ENCODE measurements at places on chromosomes 3 and 15.
A peak's percentile ranks its signal among the peaks of the same experiment; 100 is the strongest.

- no peak for DNase-seq
These were observed 91.8 kb downstream of the GOLIM4 start for GRCh38 chr3:168003911-168004310.

- DNase-seq: peak; percentile 80
These were observed 29.8 kb downstream of the IRAK2 start for GRCh38 chr3:10194328-10195071.

GRCh38 chr15:42275780-42276391, 2.7 kb upstream of the TMEM87A start:
- no peak for DNase-seq

DNA sequence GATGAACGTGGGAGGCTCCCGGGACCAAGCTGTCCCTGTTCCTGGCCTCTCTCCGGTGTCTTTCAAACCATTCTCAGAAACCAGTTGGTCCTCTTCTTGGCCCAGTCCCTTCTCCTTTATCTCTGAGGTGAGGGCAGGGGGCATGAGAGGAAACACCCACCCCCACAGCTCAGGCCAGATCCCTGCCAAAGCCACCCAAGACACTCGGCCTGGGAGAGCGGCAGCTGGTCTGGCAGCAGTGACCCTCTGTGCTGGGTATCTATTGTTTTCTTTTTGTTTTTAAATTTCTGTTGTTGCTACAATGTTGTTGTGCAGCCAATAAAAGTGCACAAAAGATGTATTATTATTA, 27.3 kb downstream of the ACSBG1 start:
- DNase-seq: no peak

GRCh38 chr15:38460543-38460942, 6.6 kb downstream of the FAM98B start:
- no peak for DNase-seq

- DNase-seq: no peak
These were observed 10.9 kb downstream of the LRRFIP2 start for GRCh38 chr3:37163262-37164015.

- no peak for DNase-seq
These were observed 928.7 kb downstream of the DIPK2A start for GRCh38 chr3:144900366-144900765.

DNA sequence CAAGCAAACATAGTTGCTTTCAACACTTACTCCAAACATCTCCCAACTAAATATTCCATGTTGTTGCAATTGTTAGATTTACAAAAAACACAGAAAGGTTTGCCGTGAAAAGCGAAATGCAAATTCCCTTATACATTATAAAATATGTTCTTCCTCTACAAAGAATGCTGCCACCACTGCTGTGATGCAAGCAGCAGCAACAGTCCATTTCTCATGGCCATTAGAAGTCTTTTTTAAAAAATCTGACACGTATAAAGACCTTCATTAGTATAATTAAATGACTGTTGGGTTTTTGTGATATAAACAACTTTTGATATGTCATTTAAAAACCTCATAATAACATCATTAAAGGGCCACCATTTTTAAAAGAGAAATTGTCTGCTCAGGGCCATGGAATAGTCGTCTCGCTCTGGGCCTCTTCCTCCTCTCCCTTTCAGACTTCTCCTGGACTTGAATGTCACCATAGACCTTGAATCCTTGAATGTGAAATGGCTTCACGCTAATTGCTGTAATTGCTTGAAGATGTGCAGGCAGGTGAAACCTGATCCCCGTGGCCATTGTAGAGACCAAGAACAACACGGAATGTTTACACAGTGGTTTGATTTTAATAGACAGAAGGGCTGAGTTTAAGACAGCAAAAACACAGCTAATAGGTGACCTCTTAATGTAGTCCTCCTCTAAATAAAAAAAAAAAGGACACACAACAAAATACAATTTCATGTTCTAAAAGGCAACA, 450.4 kb downstream of the FOXP1 start:
- DNase-seq: no peak

DNA sequence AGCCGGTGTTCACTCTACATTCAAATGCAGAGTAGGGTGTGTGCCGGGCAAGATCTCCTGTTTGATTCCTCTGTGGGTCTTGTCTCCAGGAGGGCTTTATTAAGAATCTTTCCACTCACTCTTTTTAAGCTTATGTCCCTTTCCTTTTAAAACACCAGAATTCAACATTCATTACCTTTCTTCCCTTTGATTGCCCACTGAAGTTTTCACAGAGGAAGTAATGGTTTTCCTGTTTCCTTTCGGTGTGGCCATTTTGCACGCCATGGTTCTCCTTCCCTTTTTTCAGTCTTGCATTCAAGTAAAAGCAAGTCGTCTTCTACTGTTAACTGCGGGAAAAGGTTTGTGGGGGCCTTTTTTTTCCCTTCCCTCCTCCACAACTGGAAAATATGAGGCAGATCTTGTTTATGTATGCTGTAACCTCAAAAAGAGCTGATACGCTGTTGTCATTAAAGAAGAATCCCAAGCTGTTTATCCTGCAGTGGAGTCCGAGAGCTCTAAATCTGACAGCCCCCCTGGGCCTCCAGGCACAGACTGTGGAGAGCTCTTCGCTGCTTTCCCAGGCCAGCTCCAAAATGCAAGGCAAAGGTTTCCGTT, 40.5 kb downstream of the FILIP1L start:
- DNase-seq: peak; percentile 27

GRCh38 chr3:61948699-61949305, 387.4 kb downstream of the PTPRG start:
- no peak for DNase-seq

GRCh38 chr3:23865595-23866396, 51.0 kb downstream of the NKIRAS1 start:
- DNase-seq: no peak

DNA sequence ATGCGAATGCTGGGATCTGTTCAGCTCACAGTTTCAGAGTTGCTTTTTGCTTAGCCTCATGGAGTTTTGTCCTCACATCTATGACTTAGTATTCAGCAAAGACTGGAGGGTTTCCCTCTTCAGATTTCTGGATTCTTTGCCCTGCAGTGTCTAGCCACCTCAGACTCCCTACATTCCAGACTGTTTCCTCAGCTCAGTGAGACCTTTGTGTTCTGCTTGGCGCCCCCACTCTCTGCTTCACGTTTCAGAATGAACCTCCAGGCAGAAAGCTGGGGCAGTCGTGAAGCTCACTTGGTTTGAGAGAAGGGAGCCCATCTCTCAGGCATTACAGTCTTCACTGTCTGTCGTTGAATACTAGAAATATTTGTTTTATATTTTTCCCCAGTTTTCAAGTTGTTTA, 118.1 kb downstream of the CACNA1D start:
- DNase-seq: no peak

DNA sequence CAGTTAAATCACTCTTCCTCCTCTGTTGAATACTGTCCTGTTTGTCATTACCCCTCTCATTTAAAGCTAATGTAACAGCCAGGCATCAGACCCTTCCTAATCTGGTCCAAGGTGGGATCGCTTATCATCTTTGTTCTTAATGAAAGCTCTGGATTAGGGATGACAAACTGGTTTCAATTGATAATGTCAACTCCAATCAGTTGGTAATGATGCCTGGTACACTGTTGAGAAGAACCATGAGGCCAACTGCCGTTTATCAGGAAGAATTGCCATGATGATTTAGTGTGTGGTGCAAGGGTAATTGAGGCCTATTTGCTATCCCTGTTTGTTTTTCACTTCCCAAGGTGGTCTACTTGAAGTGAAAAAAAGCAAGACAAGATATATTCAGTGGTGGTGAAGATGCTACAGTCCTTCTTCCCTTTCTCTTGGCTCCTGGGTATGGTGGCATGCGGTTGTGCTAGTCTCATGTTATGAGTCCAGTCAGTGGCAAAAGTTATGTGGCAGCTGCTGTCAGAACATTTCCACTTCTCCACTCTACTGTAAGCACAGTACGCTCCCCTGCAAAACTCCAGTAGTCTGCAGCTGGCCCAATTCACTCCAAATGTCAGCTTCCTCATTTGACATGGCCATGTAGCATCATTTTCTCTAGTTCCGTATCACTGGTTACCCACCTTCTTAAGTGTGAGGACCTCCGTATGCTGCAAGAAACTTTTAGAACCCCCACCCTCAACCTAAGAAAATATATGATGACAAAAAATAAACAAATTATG, 72.5 kb downstream of the MORC1 start:
- no peak for DNase-seq

- no peak for DNase-seq
These were observed 86.9 kb upstream of the UBE2E2 start for GRCh38 chr3:23116081-23116837.

GRCh38 chr3:131067983-131068382, 41.3 kb downstream of the NEK11 start:
- DNase-seq: no peak

DNA sequence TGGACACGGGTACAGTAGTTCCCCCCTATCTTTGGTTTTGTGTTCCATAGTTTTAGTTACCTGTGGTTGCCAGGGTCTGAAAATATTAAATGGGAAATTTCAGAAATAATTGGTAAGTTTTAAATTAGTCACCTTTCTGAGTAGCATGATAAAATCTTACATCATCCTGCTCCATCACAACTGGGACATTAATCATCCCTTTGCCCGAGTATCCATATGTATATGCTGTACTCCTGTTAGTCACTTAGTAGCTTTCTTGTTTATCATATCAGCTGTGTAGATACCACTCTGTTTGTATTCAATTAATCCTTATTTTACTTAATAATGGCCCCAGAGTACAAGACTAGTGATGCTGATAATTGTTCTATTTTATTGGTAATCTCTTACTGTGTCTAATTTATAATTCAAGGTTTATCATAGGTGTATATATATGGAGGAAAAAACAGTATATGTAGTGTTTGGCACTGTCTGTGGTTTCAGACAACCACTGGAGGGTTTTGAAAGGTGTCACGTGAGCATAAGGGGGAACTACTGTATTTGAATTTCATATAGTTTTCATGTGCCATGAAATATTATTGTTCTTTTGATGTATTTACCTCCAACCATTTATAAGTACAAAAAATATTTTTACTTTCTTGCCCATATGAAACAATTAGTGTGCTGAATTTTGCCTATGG, 41.4 kb downstream of the CTDSPL2 start:
- no peak for DNase-seq

- DNase-seq: no peak
These were observed 18.8 kb upstream of the GOLGA8J start for GRCh38 chr15:30063835-30064546.

DNA sequence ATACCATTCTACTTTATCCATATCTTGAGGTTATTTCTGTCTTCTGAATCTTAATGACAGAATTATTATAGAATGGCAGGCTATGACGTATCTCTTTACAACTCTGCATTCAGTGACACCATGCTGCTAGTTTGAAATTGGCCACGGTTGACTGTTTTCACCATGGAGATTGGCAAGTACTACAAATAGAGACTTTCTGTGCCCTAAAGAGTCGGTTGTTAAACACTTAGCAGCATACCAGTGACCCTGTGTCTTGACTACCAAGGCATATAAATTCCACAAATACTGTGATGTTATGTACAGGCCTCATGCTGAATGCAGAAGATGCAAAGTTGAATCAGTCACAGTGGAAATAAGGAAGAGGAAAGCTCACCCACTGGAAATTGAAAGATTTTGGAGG, 67.0 kb upstream of the CADPS start:
- DNase-seq: no peak

GRCh38 chr3:172698631-172699030, 12.2 kb downstream of the NCEH1 start:
- no peak for DNase-seq

DNA sequence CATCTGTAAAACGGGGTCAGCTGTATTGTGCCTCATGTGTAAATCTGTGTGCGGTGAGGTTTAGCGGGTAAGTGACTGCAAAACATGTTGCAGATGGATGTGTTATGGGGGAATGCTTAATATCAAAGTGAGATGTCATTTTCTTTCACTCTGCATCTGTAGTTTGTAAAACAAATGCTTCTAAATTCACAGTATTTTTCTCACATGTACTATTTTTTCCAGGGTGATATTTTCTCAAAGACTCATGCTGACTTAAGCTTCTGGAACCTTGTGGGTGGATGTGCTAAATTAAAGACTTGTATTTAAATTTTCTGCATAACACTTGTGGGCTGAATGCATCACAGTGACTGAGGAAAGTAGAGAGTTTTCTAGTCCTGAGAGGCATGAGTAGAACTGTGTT, 115.2 kb upstream of the TP63 start:
- DNase-seq: no peak

- no peak for DNase-seq
These were observed 31.9 kb downstream of the NBEAL2 start for GRCh38 chr3:47011371-47011770.

- DNase-seq: no peak
These were observed 132.9 kb downstream of the KCNMB2 start for GRCh38 chr3:178669022-178669601.

GRCh38 chr3:190109441-190109840, 11.3 kb downstream of the P3H2 start:
- DNase-seq: no peak

Data from CD4-positive, alpha-beta T cell treated with Interleukin-17A for 1 hour (primary cell).